ENCODE measurements at places on chromosomes 6 and 20.

- DNase-seq: no peak
These were observed 16.5 kb downstream of the TNFAIP3 start for GRCh38 chr6:137883400-137884148.

DNA sequence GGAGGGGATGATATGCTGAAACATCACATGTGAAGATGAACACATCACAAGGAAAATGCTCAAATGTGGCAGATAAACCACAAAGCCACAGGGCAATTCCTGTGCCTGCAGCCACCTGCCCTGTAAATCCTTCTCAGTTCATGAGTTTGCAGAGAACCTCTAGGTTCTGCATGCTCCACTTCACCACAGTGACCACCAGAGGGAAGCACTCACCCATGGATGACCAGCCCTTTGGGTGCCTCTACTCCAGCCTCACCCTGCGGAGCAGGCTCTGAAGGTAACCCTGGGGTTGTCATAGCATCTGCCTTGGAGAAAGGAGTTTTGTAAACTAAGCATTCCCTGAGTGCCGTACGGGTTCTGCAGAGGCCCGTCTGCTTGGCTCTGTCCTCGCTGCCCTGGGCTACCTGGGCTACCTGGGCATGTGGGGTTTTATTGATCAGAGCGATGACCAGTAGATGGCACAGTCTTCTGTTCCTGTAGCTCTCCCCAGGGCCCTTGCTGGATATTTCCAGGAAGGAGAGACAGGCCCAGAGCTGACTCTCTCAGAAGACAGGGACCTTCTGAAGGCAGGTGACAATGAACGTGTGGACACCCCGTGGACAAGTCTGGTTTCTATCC lies 31.7 kb upstream of the CST1 start:
- no peak for DNase-seq

DNA sequence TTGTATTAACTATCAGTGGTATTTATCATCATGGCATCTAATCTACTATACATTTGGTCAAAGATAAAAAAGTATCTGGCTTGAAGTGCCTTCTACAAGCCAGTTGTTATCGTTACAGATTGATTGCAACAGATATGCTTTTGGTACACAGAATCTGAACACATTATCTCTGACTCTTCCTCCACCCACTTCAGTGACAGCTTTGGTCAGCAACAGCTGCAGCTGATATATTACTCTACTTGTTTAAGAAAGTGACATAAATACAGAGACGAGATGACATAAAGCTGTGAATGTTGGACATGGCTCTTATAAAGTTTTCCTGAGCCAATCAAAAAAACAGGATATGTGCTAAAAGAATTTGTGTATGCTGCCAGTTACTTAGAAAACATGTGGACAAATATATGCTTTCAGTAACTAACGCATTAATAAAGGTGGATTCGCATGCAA lies 77.6 kb downstream of the HIVEP2 start:
- DNase-seq: no peak

- no peak for DNase-seq
These were observed 166.4 kb upstream of the ZNF217 start for GRCh38 chr20:53760025-53760441.

- no peak for DNase-seq
These were observed 36.3 kb downstream of the BMP5 start for GRCh38 chr6:55839080-55839479.
